ENCODE measurements at places on chromosomes 7 and 10.
A peak's percentile ranks its signal among the peaks of the same experiment; 100 is the strongest.

GRCh38 chr7:67619175-67619574 is 622.5 kb downstream of the TYW1 start:
- DNase-seq: no peak

DNA sequence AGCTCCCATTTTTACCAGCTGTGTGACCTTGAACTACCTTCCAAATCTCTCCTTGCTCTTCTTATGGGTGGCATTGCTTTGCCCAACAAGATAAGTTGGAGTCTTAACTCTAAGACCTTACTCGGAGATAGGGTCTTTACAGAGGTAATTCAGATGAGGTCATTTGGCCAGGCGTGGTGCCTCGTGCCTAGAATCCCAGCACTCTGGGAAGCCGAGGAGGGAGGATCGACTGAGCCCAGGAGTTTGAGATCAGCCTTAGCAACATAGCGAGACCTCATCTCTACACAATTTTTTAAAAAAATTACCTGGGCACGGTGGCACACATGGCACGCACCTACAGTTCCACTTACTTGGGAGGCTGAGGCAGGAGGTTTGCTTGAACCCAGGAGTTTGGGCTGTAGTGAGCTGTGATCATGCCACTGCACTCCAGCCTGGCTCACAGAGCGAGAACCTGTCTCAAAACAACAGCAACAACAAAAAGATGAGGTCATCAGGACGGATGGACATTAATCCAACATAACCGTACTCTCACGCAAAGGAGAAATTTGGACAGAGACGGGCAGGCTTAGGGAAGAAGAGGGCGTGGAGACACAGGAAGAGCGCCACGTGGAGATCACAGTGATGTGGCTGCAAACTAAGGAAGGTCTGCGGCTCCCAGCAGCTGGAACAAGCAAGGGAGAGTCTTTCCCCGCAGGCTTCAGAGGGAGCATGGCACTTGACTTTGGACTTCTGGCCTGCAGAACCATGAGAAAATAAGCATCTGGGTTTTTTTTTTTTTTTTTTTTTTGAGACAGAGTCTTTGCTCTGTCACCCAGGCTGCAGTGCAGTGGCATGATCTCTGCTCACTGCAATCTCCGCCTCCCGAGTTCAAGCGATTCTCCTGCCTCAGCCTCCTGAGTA is 122.3 kb upstream of the CARD11 start:
- no peak for DNase-seq

- no peak for DNase-seq
Observed at GRCh38 chr10:26776258-26776657, 78.8 kb downstream of the PDSS1 start.

GRCh38 chr7:140475747-140476333 is 3.5 kb downstream of the MKRN1 start:
- peak; percentile 65 for DNase-seq

DNA sequence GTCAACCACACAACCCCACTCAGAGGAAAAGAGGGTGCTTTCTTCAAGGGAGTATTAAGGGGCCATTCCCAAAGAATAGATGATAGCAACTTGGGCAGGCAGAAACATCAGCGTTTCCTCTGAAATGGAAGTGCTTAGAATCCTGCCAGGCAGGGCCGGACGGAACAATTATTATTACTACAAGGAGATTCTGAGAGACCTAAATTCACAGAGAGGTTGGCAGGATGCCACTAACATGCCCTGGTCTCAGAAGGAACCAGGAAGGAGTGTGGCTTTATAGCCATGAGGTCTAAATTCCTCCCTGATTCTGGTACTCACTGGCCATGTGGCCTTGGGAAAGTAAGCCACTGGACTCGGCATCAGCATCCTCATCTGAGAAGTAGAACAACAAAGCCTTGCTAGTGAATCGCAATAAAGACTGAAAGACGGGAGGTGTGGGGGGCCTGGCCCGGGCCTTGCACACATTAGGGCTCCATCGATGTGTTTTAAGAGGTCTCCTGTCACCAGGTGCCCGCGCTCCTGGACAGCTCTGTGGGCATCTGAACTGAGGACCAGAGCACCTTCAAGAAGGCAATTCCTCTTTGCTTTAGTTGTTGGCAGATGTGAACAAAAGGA is 131.5 kb downstream of the OAT start:
- no peak for DNase-seq

DNA sequence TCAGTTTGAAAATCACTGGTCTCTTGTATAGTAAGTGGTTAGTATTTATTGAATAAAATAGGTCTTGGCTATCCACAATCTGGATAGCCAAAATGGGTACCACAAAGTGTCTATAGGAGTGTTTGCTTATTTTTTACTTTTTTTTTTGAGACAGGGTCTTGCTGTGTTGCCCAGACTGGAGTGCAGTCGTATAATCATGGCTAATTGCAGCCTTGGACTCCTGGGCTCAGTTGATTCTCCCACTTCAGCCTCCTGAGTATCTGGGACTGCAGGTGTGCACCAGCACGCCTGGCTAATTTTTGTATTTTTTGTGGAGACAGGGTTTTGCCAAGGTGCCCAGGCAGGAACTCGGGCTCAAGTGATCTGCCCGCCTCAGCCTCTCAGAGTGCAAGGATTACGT is 2.8 kb downstream of the RBM33 start:
- DNase-seq: no peak

DNA sequence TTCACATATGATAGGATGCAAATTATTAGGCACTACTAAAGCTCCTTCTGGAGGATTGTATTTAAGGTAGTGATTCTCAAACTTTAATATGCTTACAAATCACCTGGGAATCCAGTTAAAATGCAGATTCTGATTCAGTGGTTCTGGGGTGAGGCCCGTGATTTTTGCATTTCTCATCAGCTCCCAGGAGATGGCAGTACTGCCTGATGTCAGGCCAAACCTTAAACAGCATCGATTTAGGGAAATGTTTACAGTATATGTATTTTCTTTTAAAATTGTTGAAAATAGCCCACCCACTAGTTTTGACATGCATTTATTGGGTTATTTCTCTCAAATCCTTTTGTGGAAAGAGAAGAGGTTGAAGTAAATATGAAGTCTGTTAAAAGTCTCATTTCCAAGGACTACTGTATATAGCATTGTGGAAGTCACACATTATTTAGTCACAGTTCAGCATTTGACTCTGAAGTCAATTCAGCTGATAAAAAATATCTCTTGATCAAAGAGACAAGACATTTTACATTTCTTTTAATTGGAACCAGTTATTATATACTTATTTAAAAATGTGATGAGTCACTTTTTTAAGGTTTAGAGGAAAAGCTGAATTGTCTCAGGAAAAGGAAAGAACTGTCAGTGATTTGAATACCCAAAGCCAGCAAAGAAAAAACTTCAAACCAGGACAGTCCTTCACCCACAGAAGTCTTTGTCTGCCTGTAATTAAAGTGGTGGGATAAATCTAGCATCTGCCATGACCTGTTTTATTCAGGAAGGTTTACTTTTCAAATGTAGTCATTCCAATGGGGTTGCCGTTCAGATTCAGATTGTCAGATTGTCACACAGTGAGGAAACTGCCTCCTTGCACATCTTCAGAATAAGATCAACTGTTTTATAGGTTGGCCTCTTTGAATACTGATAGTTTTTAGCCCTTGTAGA is 21.1 kb upstream of the HBP1 start:
- DNase-seq: peak; percentile 65

- DNase-seq: no peak
Observed at GRCh38 chr10:76282061-76283025, 850.9 kb downstream of the LRMDA start.

DNA sequence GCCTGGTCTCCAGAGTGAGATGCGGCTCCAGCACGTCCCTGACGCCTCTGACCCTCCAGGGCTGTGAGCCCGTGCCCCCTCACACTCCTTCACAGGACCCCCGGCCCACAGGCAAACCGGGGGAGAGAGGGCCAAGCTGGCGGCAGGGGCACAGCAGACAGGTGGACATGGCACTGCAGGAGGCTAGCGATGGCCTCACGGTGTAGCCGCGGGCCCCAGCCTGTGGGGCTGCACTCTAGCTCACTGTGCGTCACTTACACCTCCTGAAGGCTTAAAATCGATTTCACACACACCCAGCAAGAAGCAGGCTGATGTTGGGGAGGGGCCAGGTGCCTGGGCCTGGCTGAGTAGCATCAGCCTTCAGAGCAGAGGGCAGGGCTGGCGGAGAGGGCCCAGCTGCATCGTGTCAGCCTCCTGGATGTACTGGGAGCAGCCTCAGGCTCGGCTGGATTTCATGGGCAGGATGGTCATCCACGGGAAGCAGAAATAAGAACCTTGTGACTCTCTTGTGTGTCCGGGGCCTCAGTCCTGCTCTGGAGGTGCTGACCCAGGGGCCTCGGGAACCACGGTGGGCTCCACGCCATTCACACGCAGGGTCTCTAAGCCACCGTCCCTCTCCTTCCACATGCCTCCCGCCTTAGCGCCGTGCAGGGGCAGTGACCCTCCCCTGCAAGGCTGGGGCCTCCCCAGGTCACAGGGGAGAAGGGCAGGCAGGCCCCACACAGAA is 19.4 kb upstream of the KNDC1 start:
- DNase-seq: no peak

DNA sequence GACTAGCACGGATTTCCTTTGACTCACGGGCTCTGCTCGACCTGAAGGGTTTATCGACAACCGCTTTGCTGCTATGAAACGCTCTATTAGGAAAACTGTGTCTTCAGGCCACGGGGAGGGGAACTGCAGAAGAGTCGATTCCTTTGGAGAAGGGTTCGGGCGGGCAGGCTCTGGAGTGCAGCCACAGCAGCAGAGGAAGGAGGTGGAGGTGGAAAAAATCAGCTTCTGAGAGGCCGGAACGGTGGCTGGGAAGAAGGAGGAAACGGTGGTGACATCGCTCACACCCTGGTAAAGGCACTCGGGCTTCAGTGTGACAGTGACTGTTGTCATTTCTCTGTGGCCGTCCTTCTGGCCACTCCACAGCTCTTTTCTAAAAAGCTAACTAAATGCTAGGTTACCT is 64.6 kb upstream of the MGMT start:
- DNase-seq: no peak

DNA sequence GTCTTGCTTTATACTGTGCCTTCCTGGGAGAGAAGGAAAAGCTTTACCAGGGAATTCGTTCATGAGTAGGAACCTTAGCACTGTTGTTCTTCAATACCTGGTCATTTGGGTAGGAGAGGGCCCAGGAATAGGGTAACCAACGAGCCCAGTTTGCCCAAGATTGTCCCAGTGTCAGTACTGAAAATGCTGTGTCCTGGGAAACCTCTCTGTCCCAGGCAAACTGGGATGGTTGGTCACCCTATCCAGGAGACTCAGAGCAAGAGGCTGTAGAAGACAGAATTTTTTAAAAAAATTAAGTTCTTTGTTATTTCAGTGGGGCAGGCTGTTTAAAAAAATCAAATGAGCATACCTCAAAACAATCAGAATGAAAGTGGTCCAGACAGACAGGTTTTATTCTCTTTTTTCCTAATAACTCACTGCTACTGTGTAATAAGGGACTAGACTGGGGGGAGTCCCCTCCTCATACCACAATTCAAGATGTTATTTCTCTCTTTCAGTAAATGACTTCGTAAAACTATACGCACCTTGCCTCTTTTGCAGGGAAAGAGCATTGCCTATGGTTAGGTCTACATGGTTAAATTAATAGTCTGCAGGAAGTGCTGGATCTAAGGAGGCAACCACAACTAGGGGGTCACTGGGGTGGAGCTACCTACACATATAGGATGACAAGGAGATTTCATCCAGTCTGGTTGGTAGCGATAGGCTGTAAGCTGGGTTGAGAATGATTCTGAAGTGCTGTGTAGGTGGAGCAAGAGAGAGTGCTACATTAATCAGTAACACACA is 41.1 kb upstream of the FAM133B start:
- no peak for DNase-seq

DNA sequence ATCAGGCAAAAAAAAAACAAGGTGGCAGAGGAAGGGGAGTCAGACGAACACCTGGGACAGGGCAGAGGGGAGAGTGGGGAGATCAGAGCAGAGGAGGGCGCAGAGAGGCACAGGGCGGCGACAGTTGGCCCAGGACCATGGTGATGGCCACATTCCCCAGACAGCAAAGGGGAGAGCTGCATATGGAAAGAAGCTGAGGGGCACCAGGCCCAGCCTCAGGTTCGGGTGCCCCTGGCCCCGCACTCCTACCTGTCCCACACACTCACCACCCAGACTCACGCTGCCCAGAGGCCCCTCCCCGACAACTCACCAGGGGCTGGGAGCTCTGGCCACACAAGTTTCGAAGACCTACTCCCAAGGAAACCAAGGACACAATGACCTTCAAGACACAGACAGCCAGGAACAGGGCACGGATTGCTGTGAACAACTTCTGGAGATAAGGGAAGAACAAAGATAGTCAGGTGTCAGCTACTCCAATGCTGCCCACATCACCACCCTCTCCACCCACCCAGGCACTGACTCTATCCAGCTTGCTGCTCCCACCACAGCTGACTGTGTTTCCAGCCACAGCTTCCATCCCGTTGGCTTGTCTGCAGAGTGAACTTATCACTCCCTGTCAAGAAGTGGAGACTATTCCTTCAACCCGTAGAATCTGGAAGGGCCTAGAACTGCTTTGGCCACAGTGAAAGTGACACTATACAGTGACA is 8.3 kb downstream of the TMEM176B start:
- no peak for DNase-seq

DNA sequence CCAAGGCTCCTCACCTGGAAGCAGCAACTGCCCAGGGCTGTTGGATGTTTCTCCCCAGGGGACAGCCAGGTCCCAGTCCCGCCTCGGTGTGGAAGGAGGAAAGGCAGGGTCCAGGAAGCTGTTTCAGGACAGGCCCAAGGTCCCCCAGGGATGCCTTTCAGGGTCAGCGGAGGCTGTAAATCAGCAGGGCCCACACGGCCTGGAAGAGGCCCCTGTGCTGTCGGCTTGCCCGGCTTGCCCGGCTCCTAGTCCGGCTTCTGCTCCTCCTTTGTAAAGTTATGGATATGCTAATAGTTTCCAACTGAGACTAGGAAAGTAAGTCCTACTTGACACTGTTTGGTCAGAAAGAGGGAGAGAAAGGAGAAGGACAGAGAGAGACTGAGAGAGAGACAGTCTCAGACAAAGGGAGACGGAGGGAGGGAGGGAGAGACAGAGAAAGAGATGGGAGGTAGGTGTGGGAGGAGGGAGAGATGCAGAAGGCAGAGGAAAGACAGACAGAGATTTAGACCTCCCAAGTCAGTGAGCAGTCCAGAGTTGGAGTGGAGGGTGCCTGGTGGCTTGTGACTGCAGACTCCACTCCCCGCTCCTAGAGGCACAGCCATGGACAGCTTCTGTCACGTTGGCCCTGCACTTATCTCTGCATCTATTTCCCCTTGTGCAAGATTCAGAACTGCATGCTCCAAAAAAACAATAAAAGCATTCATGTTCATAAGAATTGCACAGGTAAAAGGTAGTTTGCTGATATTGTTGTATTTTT is 10.5 kb downstream of the IKZF1 start:
- DNase-seq: no peak

- DNase-seq: no peak
Observed at GRCh38 chr7:44634839-44635591, 28.6 kb downstream of the OGDH start.

DNA sequence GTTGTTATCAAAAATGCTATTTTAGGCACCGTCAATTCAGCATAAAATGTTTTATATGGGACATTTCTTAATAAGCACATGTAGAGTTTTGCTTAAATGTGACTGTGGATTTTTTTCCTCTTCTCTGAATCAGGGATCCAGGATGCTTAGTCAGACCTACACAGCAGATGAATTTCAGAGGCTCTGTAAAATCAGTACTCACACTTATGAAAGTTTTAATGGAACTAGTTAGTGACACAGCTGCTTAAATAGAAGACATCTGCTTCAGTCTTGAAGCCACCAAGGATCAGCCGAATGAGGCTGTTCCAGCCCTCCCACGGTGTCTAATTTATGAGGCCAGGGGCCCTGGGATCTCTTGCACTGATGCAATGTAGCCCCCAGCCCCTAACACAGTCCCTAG is 136.0 kb downstream of the MYOF start:
- DNase-seq: no peak

Measured in choroid plexus epithelial cell (primary cell).